ENCODE measurements at places on chromosomes 12 and 14.

DNA sequence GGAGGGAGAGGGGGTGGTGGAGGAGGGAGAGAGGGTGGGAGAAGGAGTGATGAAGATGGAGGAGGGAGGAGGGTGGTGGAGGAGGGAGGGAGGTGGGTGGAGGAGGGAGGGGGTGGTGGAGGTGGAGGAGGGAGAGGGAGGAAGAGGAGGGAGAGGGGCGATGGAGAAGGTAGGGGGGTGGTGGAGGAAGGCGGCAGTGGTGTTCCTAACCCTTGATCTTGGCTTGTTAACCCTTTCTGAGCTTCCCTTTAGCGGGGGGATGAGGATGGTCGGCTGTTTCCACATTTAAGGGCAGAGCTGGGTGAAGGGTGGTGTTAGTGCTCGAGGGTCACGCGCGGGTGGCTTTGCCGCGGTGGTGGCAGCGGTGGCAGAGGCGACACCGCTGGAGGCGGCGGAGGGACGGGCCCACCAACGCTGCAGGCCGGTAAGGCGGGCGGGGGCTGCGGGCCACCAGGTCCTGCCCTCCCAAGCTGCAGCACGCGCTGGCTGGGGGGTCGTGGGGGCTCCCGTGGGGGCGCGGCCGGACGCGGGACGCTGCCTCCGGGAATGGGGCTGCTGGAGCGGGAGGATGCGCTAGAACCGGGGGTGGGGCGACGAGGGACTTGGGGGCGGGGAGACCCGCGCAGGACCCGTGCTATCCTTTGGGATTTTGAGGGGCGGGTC is 156.3 kb downstream of the PTPN11 start:
- DNase-seq: no peak

GRCh38 chr12:91222746-91223145 is 40.1 kb upstream of the DCN start:
- DNase-seq: no peak

- no peak for DNase-seq
These were observed 2.9 kb upstream of the RAB35 start for GRCh38 chr12:120119271-120119973.

GRCh38 chr12:112848972-112849371 is 57.4 kb downstream of the RPH3A start:
- no peak for DNase-seq

- no peak for DNase-seq
These were observed 212.3 kb upstream of the GARIN6 start for GRCh38 chr12:99435095-99435791.

- no peak for DNase-seq
These were observed 1113.6 kb upstream of the SEL1L start for GRCh38 chr14:82647088-82647810.

GRCh38 chr12:112121780-112122565 is 3.4 kb upstream of the TRAFD1 start:
- DNase-seq: peak; percentile 84

DNA sequence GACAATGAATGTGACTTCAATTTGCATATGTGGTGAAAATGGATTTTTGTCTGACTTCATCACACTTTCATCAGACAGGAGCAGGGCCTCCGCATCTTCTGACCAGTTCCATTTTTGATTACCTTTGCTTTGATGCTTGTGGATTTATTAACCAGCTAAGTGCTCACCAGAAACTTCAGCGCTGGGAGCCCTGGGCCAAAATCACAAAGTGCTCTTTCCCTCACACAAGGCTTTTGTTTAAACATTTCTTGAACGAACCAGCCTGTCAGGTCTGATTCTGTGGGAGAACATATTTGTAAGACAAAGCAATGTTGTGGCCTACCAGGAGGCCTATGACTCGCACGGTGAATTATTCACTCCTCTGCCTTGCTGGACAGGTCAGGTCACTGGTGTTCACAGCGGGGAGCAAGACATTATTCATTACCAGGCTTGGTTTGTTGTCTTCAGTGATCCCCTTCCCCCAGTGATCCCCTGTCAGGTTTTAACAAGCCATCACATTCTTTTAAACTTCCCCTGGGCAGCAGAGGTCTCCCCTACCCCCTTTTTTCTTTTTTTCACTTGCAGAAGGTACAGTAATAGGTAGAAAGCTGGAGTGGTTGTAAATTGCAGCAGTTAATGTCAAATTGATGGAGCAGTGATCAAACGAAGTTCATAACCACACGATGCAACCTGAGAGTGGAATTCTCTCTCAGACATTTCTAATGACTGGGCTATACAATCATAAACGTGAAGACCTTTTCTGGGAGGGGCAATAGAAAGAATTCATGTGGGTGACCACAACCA is 167.5 kb upstream of the PRICKLE1 start:
- no peak for DNase-seq

- no peak for DNase-seq
These were observed 101.4 kb downstream of the DUSP16 start for GRCh38 chr12:12460935-12461922.

DNA sequence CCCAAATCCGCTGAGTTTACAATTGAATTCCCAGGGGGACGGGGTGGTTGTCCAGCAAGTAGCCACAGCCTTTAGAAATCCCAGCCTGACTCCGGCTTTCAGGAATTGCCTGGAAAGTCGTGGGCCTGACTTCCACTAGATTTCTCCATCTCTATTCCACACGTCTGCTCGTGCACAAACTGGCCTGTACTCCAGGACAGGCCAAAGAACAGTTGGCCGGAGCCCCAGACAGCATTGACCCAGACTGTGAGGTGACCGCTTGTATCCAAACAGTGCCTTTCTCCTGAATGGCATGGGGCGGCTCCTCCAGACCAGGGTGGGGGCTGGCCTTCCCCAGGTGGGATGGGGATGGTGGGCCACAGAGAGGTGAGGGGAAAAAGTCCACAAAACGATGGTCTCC is 62.2 kb downstream of the KDM2B start:
- no peak for DNase-seq

- no peak for DNase-seq
These were observed 54.5 kb upstream of the MMP17 start for GRCh38 chr12:131773582-131774221.

- no peak for DNase-seq
These were observed 158.8 kb upstream of the PRMT8 start for GRCh38 chr12:3332188-3332587.

DNA sequence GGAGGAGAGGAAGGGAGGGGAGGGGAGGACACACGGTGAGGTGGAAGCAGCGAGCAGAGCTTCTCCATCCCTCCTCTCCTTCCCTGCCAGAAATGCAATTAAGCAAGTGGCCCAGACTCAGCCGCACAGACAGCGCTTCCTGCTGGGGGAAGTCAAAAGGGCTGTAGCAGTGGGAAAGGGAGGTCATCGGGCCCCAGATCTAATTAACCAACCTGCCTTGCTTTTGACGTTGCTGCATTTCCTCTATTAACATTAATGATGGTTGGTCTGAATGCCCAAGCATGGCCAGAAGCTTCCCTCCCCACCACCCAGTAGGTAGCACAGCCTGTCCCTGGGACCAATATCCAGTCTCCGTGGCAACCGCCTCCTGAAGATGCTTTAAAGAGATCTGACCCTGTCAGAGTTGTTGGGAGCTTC is 4.6 kb upstream of the NGB start:
- DNase-seq: no peak

DNA sequence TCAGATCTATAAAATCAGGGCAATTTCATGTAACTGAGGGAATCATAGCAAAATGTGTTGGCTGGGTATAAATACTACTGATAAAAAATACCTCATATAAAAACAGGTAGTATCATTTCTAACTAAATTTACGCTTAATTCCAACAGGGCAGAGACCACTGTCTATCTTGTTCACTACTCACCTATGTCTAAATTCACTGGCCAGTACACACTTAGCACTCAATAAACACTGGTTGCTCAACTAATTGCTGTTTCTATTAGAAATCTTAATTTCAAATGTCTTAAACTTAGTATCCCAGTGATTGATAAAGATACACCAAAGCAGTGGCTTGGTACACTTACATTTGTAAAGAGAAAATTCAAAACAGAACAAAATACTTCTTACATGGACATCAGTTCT is 55.6 kb downstream of the HNRNPC start:
- DNase-seq: no peak

GRCh38 chr12:52527121-52527800 is 7.1 kb upstream of the KRT5 start:
- DNase-seq: no peak

DNA sequence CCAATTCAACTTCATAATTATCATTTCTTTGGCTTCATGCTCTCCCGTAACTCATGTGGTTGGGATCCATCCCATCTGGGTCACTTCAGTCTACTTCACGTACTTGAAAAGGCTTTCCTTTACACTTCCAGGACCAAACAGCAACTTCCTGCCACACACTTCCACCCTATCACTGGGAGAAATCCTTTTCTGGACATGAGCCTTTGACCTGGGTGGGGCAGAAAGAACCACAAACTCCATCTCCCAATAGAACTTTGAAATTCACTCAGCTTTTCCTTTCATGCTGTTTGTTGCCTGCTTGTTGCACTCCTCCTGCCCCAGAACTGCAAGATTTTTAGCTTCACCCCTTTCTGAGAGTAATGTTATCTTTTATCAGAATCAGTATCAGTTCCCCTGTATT is 18.4 kb upstream of the GALNT16 start:
- DNase-seq: no peak

GRCh38 chr14:54848910-54849309 is 53.7 kb downstream of the GCH1 start:
- DNase-seq: no peak

DNA sequence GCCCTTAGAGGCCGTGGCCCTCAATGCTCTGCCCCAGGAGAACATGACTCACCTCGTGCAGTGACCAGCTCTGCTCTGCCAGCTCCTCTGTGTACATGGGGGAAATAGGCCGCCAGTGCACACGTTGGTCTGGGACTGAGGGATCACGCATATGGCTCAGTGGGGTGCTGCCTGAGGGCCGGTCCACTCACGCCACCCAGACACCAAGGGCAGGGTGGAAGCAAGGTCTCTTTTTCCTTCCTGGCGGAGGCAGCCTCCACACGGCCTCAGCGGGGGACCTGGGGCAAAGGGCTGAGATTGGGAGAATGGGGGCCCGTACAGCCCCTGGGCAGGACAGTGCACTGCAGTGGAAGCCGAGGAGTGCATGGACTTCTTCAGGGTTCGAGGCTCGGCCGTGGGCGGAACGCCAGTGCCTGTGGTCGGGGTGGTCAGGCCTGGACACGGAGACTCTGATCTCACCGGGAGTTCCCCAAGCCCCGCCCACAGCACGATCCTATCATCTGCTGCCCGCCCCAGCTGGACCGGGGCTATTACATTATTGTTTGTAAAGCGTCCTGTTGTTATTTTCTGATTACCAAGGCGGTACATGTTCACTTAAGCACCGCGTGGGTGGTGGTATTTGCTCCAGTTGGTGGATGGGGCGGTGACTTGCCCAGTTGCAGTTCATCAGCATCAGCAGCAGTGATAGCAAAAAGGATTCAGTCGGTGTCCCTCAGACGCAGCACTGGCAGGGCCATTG is 38.8 kb upstream of the TDRD9 start:
- DNase-seq: no peak

- peak; percentile 68 for DNase-seq
These were observed 9.0 kb downstream of the SLC8B1 start for GRCh38 chr12:113325916-113326315.

- no peak for DNase-seq
These were observed 83.6 kb upstream of the LHX5 start for GRCh38 chr12:113555226-113555625.

- DNase-seq: no peak
These were observed 40.7 kb downstream of the C12orf50 start for GRCh38 chr12:87988534-87988933.

DNA sequence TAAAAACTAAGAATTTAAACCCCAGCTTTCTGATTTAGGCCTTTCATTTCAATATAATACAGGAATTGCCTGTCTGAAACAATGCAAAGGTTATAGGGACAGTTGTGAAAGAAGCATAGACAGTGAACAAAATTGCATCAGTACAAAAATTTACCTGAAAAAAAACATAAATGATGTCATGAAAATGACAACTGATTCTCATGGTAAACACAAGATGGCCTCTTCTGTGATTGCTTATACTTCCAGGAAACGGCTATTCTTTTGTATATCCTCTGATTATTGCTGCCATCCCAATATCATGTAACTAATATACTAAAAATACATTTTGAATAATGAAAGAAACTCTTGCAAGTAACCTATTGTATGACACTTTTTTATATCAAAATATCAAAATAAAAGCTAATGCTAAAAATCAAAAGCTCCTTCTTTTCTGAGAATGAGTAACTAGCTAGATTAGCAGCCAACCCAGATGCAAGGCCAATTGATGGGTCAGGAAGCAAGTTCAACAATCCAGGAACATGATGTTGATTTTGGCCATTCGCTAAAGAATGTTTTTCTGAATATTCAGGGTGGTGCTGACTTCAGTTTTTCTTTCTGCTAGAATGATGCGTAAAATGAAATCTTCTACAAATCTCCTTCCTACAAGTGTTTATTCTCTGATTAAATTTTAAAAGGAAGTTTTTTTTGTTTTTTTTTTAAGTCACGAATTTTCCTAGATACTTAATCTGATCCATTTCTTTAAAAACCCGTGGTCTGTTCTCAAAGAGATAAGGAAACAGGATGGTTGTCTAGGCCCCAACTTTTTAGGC is 83.6 kb downstream of the ALX1 start:
- DNase-seq: peak; percentile 4

DNA sequence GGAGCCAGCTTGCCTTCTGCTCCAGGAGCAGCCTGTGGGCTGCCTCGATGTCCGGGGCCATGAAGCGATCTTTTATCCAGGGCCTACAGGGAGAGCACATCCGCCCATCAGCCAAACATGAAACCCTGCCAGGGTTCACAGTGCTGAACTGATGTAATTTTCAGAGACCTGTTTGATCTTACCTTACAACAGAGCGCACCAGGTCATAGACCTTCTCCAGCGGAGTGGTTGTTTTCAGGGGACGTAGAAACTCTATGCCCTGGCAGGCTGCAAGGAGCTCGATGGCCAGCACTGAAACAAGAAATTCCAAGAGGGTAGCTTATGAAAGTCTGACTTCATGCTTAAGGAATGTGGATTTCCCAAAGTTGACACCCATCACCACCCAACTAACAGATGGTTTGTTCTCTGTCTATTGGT is 19.7 kb downstream of the HAL start:
- DNase-seq: no peak

DNA sequence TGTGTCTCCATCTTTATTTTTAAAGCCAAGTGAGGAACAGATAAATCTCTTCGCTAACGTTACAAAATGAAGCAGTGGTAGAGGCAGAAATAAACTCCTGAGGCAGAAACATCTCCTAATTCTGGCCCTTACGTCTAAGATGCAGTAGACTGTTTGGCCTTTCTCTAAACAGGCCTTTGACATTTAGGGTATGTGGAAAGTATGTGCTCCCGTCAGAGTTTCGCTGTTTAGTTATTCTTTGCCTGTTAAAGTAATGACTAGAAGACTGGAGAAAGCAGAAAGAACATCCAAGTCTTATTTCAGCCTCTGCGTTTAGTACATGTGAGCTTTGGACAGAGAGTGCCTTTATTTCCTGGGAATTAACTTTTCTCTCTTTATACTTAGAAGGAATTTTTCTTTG is 216.6 kb downstream of the RAD51B start:
- peak; percentile 74 for DNase-seq

GRCh38 chr12:132475304-132476037 is 14.5 kb upstream of the FBRSL1 start:
- DNase-seq: no peak

- DNase-seq: no peak
These were observed 57.2 kb downstream of the LTBP2 start for GRCh38 chr14:74554742-74555362.
